Stimulated activated CD8-positive, alpha-beta memory T cell treated with anti-CD3 and anti-CD28 coated beads, Interleukin-15, amount 100 ng/mL, for 48 hours (primary cell): ENCODE measurements at places on chromosomes 12 and 14.
A peak's percentile ranks its signal among the peaks of the same experiment; 100 is the strongest.

GRCh38 chr14:73153272-73153671 lies 17.0 kb downstream of the PSEN1 start:
- DNase-seq, result no peak

DNA sequence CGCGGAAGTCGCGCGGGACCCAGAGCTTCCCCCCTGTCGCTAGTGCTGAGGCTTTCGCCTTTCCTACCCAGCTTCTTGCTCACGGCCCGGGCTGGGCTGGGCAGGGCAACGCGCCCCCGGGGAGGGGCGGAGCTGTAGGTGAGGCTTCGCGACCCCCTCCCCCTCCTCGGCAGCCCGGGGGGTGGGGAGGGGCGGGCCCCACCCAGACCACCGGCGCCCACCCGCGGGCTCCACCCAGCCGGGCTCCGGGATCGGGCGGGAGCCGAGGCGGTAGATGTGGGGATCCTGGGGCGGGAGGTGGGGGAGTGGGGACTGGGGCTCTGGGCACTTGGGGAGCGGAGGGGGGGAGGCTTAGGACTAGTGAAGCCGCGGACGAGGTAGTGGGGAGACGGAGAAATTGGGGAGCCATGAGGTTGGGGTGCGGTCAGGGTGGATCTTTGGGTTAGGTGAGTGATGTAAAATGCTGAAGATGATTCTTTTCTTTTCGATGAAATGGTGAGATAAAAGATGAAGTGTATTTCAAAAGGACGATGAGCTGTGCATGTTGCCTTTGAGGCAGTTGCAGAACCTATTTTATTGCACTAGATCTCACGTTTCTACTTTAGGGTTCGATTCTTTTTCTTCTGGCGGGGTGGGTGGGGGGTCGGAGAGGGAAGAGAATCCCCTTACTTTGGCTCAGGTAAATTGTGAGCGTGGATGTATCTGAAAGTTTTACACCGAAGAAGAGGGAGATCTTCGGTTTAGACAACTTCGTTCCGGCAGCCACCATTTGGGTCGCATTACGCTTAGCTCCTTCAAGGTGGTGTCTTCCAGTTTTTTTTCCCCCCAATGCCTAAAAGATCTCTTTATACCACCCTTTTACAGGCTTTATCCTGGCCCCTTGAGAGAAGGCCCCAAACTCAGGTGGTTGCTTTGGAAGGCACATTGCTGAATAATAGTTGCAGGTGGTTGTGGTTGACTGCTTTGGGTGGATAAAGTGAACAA lies 619 bp downstream of the ERC1 start:
- DNase-seq, result no peak

DNA sequence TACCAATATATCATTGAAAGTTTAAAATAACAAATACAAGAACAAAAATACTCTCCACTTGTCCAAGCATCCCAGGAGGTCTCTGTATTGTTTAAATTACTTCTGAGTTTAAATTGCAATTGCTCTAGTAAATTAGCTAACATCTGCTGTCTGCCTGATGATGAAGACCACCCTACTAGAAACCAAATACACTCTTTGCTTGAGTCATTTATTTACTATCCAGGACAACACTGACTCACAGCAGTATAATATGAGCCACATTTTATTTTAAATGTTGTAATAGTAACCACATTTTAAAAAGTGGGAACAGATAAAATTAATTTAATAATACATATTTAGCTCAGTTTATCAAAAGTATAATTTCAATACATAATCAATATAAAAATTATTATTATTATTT lies 62.9 kb upstream of the EEA1 start:
- DNase-seq, result no peak

DNA sequence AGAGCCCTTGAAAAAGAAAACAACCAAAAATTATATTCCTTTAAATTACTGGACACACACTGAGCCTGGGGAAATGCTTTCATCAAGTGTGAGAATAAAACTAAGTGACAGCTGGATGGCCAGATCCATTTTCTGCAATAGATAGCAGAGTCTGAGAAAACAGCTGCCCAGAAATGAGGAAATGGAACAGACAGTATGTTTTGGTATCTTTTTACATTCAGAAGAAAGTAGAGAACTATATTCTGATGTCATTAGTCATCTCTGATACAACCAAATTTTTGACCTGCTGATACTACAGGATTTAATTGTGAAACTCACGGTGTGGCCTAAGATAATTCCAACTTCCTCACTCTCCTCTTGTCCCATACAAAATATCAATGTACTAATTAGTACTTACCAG lies 78.2 kb downstream of the HMGA2 start:
- DNase-seq, result no peak

GRCh38 chr12:85357609-85358008 lies 77.6 kb downstream of the ALX1 start:
- DNase-seq, result no peak

- no peak for DNase-seq
Observed at GRCh38 chr12:17326649-17327048, 720.7 kb upstream of the LMO3 start.

DNA sequence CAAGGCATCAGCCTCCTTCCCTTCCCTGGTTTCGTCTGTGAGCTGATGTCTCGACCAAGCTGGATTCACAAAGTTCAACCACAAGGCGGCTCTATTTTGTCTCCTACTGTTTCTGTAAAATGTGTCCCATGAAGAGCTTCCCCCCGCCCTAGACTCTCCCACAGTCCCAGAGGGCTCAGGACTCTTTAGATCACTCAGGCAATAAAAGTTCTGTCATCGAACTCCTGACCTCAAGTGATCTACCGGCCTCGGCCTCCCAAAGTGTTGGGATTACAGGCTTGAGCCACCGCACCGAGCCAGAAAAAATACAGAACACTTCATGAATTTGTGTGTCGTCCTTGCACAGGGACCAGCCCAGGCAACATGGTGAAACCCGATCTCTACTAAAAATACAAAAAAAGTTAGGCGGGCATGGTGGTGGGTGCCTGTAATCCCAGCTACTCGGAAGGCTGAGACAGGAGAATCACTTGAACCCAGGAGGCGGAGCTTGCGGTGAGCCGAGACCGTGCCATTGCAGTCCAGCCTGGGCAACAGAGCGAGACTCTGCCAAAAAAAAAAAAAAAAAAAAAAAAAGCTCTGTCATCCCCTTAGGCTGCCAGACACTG lies 149.4 kb downstream of the BCL11B start:
- no peak for DNase-seq

- DNase-seq, result peak; percentile 63
Observed at GRCh38 chr12:69052613-69053408, 119.8 kb upstream of the CPM start.

- no peak for DNase-seq
Observed at GRCh38 chr14:37143475-37143874, 28.9 kb downstream of the SLC25A21 start.

DNA sequence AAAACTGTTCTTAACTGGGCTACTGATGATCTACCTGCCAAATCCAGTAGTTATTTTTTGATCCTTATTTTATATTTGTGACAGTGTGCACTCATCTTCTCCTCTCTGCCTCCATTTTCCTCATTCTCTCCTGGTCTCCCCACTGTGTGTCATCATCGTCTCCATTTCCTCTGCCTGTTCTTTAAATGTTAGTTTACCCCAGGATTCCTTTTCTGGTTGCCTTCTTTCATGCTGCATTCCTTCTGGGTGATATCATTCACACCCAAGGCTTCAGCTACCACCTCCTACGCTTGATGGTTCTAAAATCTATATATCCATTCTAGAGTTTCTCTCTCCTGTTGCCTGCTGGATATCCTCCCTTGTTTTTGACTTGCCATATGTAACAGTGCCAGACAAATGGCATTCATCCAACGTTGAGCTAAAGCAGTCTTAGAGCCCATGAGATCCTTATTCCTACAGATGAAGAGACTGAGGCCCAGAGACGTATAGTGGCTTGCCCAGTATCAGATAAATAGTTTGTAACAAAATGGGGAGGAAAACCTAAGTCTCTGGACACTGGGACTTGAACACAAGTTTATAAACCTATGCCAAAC lies 109.5 kb downstream of the DIP2B start:
- no peak for DNase-seq

- no peak for DNase-seq
Observed at GRCh38 chr14:23829736-23830471, 123.7 kb upstream of the DHRS4 start.

- no peak for DNase-seq
Observed at GRCh38 chr12:43237238-43237879, 314.6 kb downstream of the ADAMTS20 start.
